Brain (organoid and tissue), 16 donors: ENCODE measurements at places on chromosomes 2 and 18.
A peak's percentile ranks its signal among the peaks of the same experiment; 100 is the strongest.

DNA sequence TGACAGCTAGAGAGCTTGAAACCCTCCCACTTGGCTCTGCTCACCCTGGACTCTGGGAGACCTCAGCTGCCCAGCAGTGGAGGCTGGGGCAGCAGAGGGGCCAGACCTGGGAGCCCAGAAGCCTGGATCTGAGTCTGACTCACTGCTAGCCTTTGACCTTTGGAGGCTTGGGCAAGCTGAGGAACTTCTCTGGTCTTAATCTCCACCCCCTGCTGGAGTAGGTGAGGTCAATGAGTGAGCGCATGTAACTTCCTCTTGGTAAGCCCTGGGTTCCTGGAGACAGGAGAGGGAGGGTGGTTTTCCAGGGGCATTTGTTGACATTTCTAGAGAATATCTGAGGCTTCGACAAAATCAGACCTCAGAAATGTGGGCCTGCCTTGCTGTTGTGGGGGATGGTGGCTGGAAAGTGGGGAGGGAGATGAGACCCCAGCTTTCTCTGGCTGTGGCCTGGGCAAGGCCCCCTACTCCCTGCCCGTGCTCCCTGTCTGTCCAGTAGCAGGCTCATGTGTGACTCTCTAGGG lies 73.0 kb upstream of the YWHAQ start:
- DNase-seq, result no peak

- DNase-seq, result peak; percentile 47
These were observed at the start of gene CDKL4 for GRCh38 chr2:39243469-39244123. TSS of gene CDKL4 (minus strand) at chr2:39243970.

- DNase-seq, result peak; percentile 55
These were observed 135.3 kb downstream of the INSIG2 start for GRCh38 chr2:118223511-118223991.

DNA sequence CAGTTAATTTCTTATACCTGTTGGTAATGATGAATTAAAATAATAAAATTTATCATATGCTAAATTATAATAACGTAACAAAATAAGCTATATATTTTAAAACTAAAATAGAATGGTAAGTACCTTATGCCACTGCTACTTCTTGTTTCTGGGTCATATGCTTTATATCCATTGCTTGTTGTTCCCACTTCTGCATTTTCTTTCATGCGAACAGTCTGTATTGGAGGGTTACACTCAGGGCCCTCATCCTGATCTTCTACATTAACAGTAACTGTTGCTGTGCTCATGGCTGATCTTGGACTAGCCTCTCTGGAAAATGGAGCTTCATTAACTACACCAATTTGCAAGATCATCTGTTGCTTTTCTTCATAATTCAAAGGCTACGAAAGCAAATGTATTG lies 22.2 kb downstream of the DSC2 start:
- DNase-seq, result no peak

- DNase-seq, result no peak
These were observed 295.9 kb upstream of the CRIM1 start for GRCh38 chr2:36059691-36060090.

- no peak for DNase-seq
These were observed 131.6 kb downstream of the VAPA start for GRCh38 chr18:10045296-10045891.
